ENCODE measurements at places on chromosomes 13 and 19.

GRCh38 chr19:38190061-38190460 lies 34.0 kb downstream of the DPF1 start:
- DNase-seq = no peak

- DNase-seq = no peak
Measured at GRCh38 chr19:19402656-19403372, 2.7 kb upstream of the GATAD2A start.

GRCh38 chr13:49240017-49240416 lies 7.7 kb upstream of the CDADC1 start:
- DNase-seq = no peak

DNA sequence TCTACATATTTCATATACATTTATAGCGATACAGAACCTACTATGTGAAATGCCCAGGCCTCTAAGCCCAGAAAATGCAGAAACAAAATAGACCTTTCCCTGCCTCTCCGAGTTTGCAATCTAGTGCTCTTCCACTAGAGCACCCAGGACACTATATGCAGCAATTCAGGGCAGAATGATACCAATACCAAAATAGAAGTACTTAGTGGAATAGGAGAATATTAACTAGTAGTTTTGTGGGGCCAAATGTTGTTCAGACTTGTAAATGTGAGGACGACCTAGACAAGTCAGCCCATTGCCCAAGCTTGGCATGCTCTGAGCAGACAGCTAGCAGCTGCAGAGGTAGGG lies 35.8 kb upstream of the FLT1 start:
- DNase-seq = no peak

DNA sequence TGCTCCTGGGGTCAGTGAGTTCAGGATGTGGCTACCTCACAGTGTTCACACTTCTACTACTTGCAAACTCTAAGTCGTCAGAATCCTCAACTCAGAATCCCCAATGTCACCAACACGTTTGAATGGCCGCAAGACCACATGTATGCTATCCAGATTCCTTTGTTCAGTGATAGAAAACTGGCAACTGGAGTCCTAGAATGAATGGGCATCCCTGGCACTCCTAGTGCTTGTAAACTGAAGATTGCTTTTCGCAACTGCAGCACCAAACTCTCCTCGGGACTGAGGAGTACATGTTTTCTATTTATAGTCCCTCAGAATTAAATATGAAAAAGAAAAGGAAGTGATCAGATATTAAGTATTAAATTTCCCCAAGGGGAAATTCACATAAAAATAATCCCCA lies 4.9 kb downstream of the SMAD9 start:
- no peak for DNase-seq

DNA sequence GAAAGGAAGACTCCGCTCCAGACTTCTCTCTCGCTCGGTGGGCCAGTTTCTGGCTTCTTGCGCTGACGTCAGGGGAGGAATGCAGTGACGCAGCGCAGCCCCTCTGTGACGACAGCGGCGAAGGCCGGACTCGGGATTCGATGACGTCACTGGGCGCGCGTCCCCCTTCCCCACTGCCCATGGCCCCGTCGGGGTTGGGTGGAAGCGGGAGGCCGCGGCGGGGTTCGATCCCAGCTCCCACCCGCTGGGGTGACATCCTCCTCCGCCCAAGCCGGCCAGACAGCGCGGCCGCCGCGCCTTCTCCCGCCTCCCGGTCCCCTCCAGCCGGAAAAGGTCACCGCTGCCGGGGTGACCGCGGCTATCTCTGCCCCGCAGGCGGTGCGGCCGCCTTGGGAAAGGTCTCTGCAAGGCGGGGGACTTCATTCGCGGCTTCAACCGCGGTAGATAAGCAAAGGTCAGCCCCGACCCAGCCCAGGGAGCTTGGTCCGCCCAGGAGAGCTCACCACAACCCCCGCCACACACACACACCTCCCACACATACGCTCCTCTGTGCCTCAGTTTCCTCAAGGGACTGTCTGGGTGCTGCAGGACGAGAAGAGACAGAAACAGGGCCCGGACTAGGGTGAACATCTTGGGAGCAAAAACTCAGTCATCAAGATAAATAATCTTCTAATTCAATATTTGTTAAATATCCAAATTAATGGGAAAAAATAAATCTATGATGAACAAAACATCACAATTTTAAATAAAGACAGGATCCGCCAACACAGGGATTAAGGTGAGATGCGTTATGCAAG lies 844 bp upstream of the RFX1 start:
- DNase-seq = no peak

GRCh38 chr19:30884146-30884812 lies 465.0 kb downstream of the TSHZ3 start:
- no peak for DNase-seq

GRCh38 chr19:41945135-41945766 lies 13.9 kb downstream of the RABAC1 start:
- no peak for DNase-seq

Measured in Jurkat, Clone E6-1 (cell line).